ENCODE measurements at places on chromosomes 2 and 18. TPM values are rescaled to one million over a fixed set of nuclear protein-coding genes. Genes with fewer than 3 reads are reported as not detected.

DNA sequence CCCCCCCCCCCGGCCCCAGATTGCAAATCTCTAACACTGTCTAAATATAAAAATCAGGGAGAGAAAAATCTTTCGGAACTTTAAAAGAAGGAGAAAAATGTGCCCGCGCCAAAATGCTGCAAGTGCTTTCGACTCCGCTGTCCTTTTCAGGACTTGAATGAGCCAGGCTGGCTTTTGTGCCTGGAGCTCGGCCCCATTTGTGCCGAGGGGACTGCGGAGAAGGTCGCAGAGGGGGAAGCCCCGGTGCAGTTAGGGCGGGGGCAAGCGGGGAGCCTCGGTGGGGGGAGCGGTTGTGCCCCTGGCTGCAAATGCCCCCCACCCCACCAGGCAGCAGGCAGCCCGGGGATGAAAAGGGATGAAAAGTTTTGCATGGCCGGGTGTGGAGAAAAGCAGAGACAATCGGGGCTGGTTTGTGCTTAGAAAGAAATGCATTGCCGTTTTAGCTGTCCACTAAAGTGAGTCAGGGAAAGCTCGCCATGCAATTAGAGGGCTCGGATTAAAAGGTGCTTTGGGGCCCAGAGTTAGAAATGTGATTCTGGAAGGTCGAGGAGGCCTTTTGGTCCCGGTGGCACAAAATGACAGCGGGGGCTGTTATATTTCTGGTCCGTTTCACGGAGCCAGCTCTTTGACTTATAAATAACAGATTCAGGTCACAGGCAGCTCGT is 1.6 kb downstream of the INHBB start:
- no peak for DNase-seq

DNA sequence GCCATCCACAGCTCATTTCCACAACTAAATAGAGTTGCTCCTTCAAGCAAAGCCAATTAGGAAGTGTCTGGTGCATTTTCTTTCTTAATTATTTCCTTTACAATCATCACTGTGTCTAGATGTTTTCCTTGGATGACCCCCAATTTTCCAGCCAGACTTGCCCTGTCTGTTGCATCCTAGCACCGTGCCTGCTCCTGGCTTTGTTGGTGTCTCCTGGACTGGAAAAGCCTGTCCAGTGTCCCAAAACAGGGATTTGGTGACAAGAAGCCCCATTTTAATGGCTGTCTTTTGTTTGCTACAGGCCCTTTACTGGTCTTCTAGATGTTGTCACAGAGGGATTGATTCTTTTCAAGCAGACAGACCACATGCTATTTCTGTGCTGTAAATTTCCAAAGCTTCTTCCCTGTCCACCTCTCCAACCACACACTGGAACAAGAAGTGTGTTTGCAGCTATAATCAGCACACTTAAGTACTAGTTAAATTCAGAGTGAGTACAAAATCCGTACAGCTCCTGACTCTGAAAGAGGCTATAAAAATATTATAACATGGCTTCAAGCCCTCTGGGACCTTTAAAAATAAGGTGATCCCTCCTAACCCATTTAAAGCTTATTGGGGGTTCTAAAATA is 38.4 kb downstream of the RNF144A start:
- DNase-seq, result no peak

Gene CHRNG
- total RNA-seq, result not detected

Gene GRB14
- total RNA-seq, result 2.2 TPM
